Neuronal stem cell (in vitro differentiated cells): ENCODE measurements at places on chromosomes 1 and 21.

DNA sequence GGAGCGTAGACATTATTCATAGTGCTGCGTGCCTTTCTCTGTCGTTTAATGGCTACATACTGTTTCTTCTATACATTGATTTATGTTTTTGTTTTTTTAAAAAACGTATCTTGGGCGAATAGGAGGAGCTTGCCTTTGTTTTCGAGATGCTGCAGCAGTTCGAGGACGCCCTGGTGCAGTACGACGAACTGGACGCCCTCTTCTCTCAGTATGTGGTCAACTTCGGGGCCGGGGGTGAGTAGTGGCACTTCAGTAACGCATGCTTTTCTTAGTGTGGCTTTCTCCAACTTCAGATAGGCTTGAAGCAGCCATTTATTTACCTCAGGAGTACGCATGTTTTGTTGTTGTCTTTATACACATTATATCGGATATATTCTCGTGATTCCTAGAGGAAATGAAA lies 46.9 kb downstream of the TRAPPC10 start:
- DNase-seq: no peak

DNA sequence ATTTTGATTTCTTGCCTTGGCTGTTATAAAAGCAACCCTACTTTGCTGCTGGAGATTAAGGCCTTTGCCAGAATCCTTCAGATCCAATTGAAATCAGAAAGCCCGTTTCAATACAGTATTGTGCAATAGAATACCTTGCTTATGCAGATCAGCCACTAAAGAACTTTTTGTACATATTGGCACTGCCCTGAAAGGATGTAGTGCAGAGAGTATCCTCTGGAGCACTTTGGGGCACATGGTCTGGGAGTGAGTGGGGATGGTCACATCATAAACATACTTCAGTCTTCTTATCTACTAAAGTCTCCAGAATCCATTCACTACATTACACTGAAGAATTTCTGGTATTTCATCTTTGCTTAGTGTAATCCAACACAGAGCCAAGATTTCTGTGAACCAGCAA lies 189.0 kb downstream of the CENPF start:
- DNase-seq: no peak

DNA sequence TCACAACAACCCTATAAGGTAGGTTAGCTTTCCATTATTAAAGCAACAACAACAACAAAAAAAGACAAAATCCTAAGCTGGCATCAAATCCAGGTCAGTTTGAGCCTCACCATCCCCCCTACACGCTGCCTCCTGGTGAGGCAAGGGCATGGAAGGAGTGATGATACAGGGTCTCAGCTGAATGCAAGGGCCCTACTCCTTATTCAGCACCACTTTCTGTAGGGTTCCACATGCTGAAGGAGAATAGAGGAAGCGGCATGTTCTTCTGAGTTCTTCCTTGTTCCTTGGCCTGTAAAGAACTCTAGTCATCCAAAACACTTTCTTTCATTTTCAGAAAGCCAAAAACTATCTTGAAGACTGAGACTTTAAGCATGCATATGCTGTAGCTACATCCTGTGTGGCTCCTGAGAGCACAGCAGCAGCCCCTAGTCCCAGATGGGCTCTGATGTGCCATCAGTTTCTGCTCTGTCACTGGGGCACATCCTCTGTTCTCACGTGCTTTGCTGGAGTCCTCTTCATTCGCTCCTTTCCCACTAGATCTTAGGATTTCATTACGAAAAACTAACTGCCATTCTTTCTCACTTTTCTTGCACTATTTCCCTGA lies 6.2 kb downstream of the ILDR2 start:
- DNase-seq: no peak

- DNase-seq: no peak
Observed at GRCh38 chr21:25176637-25177412, 430.5 kb downstream of the MRPL39 start.

DNA sequence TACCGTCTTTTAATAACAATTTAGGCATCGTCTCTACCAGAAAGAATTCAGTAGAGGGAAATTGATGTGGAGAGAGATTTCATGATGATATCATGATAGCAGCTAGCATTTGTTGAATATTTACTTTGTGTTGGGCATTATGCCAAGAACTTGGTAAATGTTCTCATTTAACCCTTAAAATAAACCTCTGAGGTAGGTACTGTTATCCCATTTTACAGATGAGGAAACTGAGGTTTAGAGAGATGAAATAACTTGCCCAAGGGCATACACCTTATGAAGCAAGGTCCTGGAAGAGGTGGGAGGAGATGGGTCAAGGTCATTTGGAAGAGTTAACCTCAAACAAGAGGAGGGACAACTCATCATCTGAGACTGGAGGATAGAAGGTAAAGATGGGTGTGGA lies 34.8 kb downstream of the TSNAX start:
- DNase-seq: no peak

GRCh38 chr1:85259912-85260274 lies 431 bp upstream of the C1orf52 start:
- DNase-seq: no peak

DNA sequence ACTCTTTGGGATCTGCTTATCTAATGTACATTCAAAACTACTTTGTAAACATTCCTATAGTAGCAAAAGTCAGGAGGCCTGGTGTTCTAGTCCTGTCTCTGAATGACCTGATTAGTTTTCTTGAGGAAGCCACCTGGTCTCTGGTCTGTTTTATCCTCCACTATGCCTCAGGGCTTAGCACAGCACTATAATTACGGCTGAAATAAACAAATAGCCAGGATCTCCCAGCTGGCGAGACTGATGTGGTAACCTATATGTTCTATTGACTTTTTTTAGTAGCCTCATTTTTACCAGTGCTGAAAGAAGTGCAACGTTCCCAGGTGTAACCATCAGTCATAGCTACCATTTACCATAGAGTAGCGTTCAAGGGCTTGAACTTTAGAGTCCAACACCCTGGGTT lies 24.2 kb upstream of the RPL11 start:
- DNase-seq: no peak

DNA sequence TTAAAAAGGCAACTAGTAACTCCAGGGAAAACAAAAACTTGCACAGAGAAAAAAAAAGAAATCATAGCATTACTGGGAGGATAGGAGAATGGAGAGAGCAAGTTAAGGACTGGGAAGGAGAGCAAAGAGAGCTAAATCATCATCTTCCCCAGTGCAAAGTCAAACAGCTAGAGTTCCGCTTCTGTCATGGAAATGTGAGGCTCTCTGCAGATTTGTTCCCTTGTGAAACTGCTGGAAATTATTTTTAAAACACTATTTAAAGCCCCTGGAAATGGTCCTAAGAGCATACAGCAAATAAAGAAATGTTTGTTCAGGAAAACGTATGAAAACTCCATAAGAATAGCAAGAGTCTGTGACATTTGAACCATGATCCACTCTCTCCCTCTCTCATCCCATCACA lies 64.6 kb downstream of the CAMK2N1 start:
- no peak for DNase-seq

DNA sequence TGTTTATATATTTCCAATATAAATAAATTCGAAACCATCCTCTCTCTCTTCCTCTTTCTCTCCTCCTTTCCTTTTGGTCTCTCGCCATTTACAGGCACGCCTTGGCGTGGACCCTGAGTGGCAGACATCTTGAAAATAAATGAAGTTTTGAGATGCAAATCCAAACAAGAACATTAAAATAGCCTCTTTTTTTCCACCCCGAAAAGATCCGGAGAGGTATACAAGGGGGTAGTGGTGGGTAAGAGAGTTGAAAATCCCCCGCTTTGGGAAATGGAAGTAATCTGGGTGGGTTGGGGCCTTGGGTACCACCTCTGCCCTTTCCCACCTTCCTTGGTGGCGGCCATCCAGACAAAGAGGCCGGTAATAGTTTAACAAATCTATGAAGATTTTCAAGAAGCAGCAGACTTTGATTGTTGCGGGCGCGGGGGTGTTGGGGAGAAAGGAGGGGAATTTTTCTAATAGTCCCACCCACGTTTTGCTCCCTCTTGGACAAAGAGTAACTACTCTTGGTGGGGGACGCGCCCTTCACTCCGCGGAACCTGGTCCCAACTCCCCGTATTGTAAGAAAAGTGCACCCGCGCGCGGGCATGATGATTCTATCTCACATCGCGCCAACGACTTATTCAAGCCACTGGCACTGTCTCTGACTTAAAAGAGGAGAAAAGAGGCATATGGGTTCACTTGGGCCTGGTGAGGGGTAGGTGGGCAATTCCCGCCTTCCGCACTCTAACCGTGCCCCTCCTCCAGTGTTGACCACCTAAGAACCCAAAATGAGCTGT lies 4.0 kb upstream of the FOXD3 start:
- DNase-seq: no peak

GRCh38 chr1:82462366-82462765 lies 661.6 kb downstream of the ADGRL2 start:
- DNase-seq: no peak

- no peak for DNase-seq
Observed at GRCh38 chr21:39869141-39869818, 2.0 kb downstream of the PCP4 start.

GRCh38 chr1:53286955-53287354 lies 40.9 kb downstream of the LRP8 start:
- DNase-seq: peak; percentile 27

DNA sequence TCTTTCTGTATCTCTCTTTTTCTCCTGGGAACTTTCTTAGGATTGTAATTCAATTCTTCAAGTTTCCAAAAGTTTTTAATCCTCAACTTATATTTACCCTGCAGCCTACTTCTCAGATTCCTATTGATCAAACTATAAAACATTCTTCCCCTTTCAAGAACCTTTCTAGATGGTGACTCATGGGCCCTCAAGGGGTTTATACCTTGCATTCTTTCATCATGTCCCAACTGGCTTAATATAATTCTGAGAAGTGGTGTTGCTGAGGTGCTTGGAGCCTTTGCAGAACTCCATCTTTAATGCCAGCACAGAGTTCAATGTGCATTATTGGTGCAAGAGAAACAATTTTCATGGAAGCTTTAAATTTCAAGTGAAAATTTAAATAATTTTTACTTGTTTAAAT lies 273.4 kb downstream of the VAV3 start:
- DNase-seq: no peak

DNA sequence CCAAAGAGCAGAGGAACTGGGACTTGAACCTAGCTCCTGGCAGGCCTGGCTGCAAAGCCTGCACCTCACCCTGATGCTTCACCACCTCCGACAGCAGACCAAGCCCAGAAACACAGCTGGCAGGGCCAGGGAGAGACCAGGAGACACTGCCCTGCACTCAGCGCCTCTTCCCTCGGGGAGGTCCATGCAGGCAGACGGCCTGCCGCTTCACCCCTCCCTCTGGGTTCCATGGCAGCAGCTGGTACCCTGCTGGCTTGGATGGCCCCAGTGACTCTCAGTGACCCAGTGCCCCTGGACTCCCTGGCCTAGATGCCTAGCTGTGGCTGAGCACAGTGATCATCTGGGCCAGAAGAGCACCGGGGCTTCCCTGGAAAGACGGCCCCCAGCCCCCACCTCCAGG lies 65.3 kb upstream of the TARDBP start:
- DNase-seq: no peak

DNA sequence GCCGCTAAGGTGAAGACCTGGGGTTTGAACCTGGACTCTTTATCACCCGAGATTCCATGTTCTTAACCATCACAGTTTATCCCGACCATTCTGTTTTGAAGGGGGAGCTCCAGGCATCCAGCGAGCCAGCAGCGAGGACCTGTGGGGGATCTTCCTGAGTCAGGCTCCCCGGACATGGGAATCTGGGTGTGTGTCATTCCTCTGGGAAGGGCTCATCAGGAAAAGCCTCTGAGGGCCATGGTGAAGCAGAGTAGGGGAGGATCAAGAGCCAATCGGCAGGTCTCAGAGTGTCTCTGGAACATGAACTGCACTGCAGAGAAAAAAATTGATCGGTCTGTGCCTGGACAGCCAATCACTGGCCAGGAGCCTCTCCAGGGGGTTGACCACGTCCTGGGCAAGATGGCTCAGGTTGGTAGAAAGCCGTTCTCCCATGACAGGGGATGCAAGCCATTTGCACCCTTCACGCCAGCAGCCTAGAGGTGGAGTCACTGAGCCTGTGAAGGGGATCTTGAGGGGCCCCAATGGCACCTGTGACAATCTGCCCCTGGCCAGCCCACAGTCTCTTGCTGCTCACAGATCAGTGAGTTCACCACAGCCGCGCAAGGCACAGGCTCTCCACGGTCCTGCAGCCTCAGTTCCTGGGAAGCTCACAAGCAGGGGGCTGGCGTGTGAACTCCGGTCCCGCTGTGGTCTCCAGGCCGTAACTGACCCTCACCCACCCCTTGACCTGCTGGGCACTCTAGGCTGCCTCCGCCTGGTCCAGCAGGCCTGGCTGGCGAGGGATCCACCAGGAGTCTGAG lies 20.4 kb upstream of the ACTRT2 start:
- DNase-seq: no peak

GRCh38 chr1:160618763-160619274 lies 28.0 kb downstream of the SLAMF1 start:
- no peak for DNase-seq

- DNase-seq: no peak
Observed at GRCh38 chr1:87464022-87464490, 135.4 kb downstream of the LMO4 start.

DNA sequence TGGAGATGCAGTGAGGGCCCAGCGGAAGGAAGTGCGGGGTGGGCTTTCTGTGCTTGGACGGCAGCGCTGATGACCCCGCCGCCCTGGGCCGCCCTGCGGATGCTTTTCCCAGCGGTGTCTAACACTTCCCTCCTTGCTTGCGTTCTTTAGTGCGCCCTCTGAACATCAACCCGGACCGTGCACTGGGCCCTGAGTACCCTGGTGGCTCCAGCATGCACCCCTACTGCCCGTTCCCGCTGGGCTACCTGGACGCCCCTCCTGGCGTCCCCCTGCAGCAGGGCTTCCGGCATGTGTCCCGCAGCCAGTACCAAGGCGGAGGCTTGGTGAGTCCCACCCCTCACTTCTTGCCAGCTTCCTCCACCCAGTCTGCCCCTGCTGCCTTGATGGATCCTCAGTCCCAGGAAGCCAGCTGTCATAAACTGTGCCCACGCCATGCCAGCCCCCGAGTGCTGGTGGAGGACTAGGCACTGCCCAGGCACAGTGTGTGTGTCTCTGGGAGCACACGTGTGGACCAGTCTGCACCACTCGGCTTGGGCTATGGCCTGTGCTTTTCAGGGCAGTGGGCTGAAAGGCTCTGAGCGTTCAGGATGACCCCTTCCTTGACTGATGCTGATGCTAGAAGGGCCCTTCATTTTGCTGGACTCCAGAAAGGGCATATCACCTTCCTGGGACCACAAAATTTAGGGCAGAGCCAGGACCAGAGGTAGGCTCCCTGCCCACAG lies 2.3 kb downstream of the DMRTB1 start:
- DNase-seq: no peak
